Activated T-cell treated with anti-CD3 and anti-CD28 coated beads for 24 hours (primary cell): ENCODE measurements at places on chromosomes 5 and 9.

DNA sequence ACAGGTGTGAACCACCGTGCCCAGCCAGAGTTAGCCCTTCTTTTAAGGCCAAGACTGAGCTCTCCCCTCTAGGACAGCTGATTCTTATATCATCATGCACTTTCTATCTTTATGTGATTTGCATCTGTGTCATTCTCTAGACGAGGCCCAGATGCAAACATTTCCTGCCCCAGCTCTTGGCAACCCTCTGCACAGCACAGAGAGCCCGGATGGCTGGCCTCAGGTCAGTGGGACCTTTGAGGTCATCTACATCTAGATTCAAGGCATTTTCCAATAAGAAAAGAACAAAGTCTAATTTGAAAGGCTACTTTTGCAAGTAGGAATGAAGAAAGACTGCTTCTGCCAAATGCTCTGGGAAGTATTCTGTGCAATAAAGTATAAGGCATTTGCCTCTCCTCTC is 109.0 kb upstream of the DAB2 start:
- no peak for DNase-seq

GRCh38 chr5:25190521-25191000 is 545.8 kb upstream of the CDH10 start:
- no peak for DNase-seq

- no peak for DNase-seq
Observed at GRCh38 chr9:98778711-98779530, 17.4 kb downstream of the ANKS6 start.

DNA sequence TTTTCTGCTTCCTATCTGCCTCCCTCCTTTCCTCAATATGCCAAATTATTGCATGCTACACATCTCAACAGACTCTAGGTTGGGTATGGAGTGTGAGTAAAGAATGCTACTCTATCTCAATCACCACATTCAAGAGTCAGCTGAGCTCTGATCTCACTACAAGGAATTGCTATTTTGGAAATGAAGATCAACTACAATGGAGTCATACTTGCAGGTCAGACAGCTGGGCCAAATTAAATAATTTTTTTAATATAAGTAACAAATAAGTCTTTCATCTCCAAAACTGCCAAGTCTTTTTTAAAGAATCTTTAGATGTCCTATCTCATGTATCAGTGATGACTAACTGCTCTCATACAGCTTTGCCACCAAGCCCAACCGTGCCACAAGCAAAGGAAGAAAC is 64.0 kb downstream of the DEPDC1B start:
- DNase-seq, result no peak

DNA sequence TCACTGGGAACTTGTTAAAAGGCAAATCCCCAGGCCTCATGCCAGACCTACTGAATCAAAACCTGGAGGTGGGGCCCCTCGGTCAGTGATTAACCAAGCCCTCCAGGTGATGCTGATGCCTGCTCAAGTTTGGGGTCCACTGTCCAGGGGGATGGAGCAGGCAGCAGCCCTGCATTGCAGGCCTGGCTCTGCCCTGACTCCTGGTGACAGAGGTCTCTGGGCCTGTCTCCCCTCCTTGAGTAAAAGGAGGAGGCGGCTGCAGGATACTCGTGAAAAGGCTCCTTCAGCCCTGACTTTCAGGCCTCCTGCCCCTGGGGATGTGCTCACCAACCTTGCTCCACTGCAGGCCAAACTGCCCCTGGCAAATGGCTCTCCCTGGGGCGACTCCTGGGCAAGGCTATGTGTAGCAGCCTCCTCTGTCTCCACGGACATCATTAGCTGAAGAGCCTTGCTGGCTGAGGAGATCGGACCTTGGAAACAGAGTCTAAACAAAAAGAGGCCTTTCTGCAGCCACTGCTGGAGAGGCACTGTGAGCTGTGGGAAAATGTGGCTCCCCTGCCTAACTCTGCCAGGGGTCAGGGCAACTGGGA is 134.8 kb upstream of the ALDH1B1 start:
- DNase-seq, result no peak

DNA sequence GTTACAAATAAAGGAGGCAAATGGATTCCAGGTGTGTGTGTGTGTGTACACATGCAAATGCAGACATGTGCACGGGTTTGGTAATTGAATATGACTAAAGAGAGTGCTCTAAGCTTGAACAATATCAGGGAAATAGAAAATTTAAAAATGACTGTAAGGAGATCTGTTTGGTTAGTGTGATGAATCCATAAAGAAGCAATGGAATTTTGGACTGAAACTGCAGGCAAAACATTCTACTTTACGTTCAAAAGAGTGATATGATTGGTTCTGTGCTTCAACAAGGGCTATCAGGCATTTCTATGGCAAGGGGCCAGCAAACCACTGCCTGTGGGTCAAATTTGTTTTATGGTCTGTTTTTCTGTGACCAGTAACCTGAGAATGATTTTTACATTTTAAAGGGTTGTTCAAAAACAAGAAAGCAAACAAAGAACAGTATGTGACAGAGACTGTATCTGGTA is 332.8 kb upstream of the KLF9 start:
- DNase-seq, result no peak

DNA sequence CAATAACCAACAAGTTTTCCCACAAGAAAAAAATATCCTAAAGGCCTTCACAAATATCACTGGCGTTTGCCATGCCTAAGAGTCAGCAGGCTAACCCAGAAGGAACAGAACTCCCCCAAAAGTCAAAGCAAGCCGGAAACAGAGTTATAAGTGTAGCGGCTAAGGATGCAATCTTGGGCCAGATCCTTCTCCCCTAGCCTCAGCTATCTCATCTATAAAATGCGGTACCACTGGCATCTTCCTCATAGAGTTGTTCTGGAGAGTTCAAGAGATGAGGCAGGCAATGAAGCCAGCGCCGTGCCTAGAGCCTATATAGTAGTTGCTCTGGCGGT is 632 bp downstream of the DPM2 start:
- no peak for DNase-seq

GRCh38 chr9:114430457-114430856 is 42.7 kb upstream of the AKNA start:
- no peak for DNase-seq

DNA sequence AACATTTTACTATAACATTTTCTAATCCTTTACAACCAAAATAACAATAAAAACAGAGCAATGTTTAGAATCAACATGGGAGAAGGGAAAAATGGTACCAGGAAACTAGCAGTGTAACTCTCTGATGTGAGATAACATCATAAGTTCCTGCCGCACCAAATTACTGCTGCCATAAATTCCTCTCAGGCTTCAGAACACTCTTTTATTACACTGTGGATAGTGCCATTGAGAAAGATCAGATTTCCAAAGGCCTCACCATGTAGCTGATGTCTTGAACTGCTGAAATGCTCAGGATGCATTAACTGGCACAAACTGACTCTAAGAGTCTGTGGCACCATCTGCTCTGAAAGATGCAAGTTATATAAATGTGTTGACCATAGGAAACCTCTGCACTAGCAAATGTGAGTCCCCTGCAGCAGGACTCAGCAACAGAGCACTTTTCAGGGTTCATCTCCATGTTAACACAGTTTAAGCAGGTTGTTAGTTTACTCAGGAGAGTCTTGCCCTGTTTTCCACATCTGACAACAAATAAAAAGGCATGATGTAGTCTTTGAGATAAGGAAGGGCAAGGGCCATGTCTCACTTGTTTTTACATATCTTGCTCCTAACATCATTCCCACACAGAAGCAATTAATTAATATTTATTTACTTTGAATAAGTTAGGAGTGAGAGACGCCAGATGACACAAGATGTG is 218.1 kb downstream of the CETN3 start:
- DNase-seq, result no peak

- DNase-seq, result no peak
Observed at GRCh38 chr9:96483733-96484390, 33.9 kb downstream of the HABP4 start.

GRCh38 chr5:157747173-157747740 is 3.7 kb downstream of the LSM11 start:
- DNase-seq, result no peak

DNA sequence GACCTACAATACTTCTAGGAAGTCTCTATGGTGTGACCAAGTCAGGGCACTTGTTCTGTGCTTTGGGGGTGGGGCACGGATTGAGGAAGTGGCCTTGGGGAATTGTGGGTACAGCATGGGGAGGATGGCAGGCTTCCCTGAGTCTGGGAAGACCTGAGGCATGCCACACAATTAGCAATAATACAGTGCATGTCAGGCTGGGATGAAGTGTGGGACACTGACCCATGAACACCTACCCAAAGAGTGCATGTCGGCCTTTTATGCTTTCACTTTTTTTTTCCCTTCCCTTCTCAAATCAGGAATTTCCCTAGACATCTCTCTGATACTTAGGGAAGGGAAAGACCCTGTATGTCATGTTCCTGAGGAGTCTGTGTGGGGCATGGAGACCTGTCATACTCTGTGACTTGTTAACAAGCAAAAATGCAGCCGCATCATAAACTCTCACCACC is 146.4 kb downstream of the PALM2AKAP2 start:
- DNase-seq, result no peak

DNA sequence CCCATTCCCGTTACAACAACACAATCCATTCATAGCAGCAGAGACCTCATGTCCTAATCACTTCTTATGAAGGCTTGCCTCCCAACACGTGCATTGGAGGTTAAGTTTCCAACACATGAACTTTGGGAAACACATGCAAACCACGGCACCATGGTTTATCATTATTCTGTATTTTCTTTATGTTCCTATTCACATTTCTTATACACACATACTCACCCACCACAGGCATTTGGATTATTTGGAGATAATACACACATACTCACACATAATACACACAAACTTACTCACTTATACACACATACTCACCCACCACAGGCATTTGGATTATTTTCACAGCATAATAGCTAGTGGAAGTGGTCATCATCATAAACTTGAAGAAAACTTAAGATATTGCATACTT is 75.6 kb downstream of the C7 start:
- no peak for DNase-seq

- DNase-seq, result no peak
Observed at GRCh38 chr5:40221796-40222195, 457.9 kb upstream of the PTGER4 start.

- DNase-seq, result no peak
Observed at GRCh38 chr5:160352308-160352707, 18.1 kb downstream of the C1QTNF2 start.

DNA sequence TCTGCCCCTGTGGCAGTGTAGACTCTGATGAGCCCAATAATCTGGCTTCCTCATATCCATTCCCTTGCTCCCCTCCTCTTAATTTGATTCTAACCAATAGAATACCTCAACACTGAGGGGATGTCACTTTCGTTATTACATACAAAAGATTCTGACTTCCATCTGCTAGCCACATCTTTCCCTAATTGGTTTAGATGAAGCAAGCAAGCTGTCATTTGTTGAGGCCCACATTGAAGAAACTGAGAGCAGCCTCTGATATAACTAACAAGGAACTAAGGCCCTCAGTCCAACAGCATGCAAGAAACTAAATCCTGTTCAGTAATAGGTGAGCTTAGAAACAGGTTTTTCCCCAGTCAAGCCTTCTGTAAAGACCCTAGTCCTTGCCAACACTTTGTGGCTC is 5.8 kb downstream of the ADAMTS6 start:
- DNase-seq, result no peak

DNA sequence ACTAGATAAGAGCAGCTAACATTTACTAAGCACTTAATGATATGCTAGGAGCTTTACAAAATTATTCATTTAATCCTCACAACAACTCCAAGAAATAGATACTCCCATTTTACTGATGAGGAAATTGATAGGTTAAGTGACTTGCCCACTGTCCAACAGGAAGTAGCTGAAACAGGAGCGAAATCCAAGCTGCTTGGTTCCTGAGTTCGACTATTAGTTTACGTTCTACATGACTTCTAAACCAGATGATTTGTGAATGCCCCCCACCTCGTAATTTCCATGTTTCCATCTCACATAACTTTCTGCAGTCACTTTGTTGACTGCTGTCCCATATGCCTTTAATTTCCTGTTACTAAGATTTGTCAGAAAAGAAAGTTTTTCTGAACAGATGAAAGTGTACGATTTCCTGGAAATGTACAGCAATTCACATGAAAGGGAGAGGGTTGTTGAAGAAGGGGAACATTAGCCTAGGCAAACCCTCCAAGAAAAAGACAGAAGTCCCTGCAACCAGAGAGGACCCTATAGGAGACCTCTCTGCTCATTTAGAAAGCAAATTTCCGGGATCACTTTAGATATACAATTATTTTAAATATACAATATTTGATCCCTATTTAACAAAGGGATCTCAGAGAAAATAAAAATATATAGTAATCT is 279.1 kb upstream of the EFNA5 start:
- DNase-seq, result no peak

DNA sequence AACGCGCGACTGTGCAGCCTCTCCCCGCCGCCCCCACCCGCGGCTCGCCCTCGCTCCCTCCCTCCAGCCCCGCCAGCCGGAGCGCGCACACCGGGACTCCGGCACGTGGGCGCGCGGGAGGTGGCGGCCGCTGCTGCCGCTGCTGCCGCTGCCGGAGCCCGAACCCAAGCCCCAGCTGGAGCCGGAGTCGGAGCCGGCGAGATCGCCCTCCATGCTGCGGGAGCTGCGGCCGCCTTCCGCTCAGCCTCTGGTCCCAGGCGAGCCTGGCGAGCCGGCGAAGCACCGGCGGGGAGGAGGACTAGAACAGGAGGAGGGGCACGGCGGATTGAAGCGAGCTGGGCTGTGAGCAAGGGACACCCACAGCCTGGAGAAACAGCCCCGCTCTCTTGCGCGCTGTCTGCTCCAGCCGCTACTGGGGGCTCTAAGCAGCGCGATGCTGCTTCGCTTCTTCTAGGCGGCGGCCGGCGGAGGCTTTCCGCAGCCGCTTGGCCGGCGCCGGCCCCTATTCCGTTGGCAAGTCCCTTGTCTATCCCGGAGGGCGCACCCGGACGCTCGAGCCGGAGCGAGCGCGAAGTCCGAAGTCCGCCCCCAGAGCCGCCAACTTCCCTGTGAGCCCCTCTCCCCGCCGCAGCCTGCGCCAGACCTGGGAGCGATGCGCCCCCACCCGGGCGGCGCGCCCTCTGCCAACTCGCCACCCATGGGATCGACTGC is 598.7 kb upstream of the SGCD start:
- no peak for DNase-seq

- DNase-seq, result no peak
Observed at GRCh38 chr5:113474100-113474728, 14.0 kb downstream of the MCC start.

GRCh38 chr5:173751266-173751600 is 134.8 kb upstream of the BOD1 start:
- DNase-seq, result no peak
